ENCODE measurements at places on chromosomes 1 and 21.

DNA sequence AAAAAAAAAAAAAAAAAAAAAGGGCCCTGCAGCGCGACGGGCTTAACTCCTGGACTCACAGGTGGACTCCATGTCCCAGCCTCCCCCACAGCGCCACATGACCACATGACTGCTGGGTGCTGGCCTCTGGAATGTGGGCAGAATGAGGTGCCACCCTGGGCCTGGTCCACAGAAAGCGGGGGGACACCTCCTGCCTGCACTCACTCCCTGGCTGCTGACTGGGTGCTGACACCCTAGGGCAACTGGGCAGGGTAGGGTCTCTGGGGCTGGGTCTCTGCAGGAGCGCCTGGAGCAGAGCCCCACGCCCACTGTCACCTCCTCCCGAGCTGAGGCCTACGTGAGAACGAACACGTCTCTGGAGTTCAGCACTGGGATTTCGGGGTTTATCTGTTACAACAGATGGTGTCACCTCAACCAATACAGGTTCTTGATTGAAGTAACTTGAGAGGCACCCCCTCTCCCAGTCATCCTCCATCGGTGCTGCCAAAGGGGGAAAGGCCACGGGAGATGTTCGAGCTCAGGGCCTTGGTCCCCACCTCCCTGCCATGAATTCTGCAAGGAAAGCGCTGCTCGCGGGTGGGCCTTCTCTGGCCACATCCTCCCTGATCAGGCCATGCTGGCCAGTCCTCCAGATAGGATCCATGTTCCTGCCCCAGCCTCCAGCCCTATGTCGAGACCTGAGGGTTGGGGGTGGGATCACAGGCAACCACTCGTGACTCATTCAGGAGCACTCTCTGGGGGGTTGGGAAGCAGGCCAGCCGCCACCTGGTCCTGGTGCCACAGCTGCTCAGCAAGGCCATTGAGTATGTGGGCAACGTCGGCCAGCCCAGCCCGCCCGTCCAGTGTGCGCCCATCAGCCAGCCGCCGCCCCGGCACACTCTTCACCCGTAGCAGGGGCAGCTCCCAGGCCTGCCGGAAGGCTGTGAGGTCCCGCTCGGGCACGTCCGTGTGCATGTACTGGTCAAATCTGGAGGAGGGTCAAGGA is 5.4 kb downstream of the CPLANE2 start:
- DNase-seq = no peak

GRCh38 chr1:21176586-21177555 is at the start of gene EIF4G3:
EIF4G3 (minus strand) TSS chr1:21176897; CDS start chr1:21002742, 174,155 bp downstream.
- DNase-seq = peak; percentile 99

- DNase-seq = no peak
Measured at GRCh38 chr1:9025449-9025848, 774 bp downstream of the SLC2A7 start.

DNA sequence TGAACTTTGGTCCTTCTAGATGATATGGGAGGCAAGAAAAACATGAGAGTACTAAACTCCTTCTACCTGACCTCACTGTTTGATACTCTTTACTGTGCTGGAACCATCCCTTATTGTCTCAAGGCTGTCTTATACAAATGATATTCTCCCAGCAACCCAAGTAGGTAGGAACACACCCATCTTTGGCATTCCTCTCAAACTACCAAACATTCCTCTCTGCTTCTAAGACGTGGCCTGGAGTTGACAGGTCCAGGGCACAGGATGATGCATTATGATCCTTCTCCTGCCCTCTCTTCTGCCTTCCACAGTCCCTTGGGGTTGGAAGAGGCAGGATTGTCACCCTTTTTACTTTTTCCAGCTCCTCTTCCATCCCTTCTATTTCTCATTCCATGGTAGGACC is 90.5 kb downstream of the SPATA17 start:
- DNase-seq = no peak

DNA sequence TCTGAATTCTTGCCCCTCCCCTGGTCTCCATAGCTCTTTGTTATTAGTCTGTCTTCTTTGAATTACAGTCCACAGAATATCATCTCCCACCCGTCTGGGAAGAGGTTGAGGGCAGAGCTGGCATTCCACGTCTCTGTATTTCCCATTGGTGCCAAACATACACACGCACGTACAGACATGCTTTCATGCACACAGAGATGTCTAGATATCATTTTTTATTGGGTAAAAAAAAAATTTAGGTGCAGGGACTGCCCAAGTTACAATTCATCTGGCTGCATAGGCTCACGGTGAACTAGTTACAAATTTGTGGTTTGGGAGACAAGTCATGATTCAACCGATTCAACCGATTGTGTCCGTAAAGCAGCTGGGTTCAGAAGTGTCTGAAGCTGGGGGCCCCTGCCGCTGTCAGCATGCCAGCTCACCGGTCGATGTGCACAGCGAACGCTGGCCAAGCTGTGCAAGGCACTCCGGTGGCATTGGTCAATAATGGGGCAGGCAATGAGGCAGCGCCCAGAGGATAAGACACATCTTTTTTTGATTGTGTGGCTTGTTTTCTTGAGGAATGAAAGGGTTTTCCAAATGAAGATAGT is 73.7 kb downstream of the KCNN3 start:
- DNase-seq = no peak

- no peak for DNase-seq
Measured at GRCh38 chr1:107829036-107829770, 135.8 kb downstream of the VAV3 start.

GRCh38 chr1:217052626-217053025 is 329.4 kb upstream of the ESRRG start:
- DNase-seq = no peak

- no peak for DNase-seq
Measured at GRCh38 chr1:167711797-167712196, 10.0 kb upstream of the MPZL1 start.

DNA sequence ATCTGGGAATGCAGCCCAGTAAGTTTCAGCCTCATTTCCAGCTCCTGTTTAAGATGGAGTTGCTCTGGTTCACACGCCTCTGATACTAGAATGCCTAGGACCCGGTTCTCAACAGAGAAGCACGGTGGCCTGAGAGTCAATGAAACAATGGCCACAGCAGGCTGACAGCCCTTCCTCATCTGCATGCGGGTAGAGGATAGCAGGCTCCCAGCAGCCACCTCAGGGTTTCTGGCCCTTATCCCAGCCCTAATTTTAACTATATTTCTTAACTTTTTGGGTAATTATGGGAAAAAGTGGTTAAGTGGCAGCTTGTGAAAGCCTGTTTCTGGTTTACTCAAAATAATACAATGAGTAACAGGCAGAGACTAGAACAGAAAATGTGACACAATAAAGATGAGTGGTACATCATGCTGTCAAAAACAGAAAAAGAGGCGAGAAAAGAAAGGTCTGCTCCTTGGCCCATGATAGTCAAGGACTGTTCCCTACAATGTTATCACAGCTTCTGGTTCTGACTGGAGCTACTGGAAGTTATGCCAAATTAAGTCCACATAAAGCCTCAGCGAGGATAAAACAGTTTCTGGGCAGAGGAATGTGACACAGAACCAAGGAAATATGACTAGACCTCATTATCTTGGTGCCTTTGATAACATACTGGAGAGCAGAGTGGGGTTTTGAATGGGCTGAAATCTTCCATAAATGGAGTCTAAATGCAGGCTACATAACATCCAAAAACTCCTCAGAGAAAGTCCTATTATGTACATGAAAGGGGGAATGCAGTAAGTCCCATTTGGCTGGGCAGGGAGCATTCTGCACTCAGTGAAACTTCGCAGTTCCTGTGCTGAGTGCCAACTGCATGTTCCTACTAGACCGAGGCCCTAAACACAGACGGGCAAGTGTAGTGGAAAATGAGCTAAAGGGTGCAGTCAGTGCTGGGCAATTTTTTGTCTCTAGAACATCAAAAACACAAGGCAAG is 92.1 kb downstream of the NIBAN1 start:
- DNase-seq = no peak

Data from ELF-1 (cell line).